ENCODE measurements at places on chromosomes 6 and 20.

DNA sequence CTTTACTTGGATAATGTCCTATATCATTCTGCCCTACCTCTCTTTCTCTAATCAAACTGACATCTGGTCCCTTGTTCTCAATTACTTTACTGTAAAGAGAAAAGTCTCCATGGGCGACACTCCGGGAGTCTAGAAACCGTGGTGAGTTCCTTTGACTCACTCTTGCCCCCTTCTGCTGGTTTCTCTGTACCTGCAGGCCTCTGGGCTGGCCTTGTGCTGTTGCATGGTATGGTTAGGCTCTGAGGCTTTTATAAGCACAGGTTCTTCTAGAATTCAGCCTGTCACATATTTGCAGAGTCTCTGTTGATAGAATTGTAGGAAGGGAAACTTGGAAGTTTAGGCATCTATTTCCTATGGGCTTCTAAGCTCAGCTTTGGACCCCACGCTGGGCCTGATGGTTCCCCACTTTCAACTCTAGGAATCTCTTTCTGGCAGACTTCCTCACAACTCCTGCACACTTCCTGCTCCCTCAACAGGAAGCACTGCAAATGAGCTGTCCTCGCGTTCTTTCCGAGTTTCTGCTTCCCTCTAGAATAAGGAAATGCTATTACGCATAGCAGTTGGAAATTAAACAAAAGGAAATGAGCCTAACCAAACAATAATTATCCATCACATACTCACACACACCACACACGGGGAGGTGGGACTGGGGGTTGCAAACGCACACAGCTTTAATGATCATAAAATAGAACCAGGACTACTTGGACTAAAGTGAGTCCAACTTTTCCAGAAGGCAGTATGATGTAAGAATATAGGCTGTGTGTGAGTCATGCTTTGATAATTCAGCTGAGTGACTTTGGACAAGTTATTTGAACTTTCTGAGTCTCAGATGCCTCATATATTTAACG lies 683.3 kb downstream of the QKI start:
- no peak for DNase-seq

GRCh38 chr6:93849857-93850256 lies 430.5 kb upstream of the EPHA7 start:
- no peak for DNase-seq

DNA sequence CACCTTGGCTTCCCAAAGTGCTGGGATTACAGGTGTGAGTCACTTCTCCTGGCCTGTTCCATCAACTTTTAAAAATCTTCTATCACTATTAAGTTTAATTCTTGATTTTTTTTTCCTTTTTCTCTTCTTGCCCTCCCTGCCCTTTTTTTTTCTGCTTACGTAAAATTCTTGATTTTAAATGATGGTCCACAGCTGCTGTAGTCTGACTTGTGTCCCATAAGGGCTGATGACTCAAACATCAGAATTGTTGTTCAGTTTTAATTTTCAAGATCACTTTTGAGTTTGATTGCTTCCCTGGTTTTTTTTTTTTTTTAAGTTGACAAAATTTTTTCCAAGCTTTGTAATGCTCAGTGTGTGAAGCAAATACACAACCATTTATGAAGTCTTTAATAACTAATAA lies 61.9 kb downstream of the CBFA2T2 start:
- DNase-seq: no peak

DNA sequence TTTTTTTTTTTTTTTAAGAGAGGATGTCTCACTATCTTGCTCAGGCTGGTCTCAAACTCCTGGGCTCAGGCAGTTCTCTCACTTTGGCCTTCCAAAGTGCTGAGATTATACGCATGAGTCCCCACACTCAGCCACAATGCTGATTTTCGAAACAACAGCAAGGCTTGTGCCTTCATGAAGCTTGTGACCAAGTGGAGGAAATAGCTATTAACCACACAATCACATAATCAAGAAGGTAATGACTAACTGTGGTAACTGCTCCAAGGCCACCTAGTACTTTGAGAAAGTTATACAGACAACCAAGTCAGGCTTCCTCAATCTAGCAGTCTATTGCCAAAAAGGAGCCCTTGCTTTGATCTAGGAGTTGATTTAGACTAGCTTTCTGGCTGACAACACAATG lies 46.3 kb downstream of the SOD2 start:
- no peak for DNase-seq

GRCh38 chr6:146949425-146949824 lies 254.8 kb upstream of the STXBP5 start:
- DNase-seq: peak; percentile 73

- DNase-seq: no peak
These were observed 43.6 kb downstream of the CDYL start for GRCh38 chr6:4819706-4820283.

DNA sequence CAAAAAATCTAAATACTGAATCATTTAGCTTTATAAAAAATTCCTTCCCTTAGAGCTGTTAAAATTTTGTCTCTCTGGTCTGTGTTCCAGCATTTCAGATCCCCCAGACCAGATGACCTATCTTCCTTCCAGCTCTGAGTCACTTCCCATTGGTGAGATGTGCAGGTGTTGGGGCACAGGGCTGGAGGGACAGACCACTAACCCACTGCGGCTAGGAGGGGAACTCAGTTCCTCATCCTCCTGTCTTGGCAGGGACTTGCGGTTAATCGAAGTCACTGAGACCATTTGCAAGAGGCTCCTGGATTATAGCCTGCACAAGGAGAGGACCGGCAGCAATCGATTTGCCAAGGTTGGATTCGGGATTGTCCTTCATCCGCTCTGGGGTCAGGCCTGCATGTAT lies 6.0 kb downstream of the CNPY3 start:
- no peak for DNase-seq

DNA sequence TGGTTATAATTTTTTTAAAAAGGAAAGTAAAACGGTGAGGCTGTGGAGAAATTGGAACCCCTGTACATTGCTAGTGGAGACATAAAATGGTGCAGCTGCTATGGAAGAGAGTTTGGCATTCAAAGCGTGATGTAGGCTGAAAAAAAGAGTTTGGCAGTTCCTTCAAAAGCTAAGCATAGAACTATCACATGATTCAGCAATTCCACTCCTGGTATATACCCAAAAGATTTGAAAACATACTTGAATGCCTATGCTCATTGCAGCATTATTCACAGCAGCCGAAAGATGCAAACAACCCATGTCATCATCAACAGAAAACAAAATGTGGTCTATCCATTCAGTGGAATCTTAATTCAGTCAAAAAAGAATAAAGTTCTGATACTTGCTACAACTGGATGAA lies 4.5 kb upstream of the SGK2 start:
- no peak for DNase-seq

GRCh38 chr6:103854059-103854458 lies 1005.7 kb downstream of the HACE1 start:
- no peak for DNase-seq

DNA sequence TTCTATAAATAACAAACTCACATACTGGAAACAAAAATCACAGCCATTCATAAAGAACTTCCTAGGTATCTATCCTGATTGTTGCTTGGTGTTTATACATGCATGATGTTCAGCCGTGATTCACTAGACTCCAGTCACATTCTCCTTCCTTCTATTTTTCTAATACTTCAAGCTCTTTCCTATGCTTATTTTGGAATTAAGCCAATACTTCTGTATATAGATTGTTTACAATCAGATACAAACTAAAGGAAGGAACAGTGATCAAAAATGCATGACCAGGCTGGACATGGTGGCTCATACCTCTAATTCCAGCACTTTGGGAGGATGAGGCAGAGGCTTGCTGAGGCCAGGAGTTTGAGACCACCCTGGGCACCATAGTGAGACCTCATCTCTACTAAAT lies 377.5 kb upstream of the IRAK1BP1 start:
- no peak for DNase-seq

GRCh38 chr20:43832096-43832816 lies 82.4 kb upstream of the TOX2 start:
- DNase-seq: no peak

Data from NCI-H1417 treated with DMSO at 0.1 percent for 48 hours (cell line).